CD4-positive, alpha-beta T cell treated with Interleukin-1 beta for 1 hour (primary cell): ENCODE measurements at places on chromosomes 1 and 21.

GRCh38 chr1:226123591-226124471 lies 61.3 kb downstream of the H3-3A start:
- DNase-seq: no peak

DNA sequence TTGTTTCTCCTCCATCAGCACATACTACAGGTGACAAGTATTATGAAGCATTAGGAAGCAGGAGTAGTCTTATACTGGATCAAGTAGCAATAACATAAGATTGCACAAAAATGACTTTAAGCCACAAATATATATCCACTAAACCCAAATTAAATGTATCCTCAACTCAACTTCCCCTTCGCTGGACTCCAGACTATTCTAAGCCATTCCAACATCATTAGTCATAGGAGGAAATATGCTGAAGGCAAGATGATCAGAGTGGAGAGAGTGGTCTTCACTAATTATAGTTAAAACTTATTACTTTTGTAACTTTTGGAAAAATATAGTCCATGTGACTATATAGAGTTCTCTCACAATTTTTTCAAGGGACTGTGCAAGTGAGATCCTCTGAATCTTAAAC lies 390.7 kb upstream of the ZP4 start:
- no peak for DNase-seq

GRCh38 chr1:203726417-203726867 lies 38.5 kb upstream of the LAX1 start:
- no peak for DNase-seq

DNA sequence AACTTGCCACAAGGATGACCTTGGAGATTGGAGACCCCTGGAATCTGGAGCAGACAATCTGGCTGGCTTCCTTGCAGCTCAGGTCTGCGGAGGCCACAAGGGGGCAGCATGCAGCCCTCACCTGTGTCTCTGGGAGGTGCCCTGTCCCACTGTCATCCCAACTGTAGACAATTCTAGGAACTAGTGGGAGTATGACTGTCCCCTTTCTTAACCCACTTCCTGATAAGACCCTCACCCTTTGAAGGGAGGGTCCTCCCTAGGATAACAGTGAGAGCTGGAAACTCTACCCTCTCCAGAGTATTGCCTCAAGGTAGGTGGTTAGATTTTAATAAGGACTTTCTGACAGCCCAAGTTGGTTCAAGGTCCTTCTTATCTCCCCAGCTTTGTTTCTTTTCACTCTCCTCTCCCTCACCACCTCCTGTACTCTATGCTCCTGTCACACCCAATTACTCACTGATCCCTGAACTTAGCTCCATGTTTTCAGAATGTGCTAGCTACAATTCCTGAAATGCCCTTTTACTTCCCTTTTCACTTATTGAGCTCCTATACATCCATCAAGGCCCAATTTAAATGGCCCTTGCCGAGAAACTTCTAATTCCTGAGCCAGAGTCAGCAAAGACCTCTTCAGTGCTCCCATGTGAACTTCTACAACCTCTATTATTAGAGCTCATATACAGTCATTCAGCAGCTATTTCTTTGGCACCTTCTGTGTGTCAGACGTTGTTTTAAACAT lies 9.2 kb upstream of the KCNQ4 start:
- peak; percentile 58 for DNase-seq

DNA sequence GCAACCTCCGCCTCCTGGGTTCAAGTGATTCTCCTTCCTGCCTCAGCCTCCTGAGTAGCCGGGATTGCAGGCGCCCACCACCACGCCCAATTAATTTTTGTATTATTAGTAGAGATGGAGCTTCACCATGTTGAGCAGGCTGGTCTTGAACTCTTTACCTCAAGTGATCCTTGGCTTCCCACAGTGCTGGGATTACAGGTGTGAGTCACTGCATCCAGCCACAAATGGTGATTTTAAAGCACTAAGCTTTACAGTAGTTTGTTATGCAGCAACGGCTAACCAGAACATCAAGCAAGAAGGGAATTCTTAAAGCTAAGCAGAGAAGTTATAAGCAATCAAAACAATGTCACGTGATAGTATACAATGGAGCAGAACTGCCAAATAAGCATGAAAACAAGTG lies 65.7 kb downstream of the NVL start:
- DNase-seq: no peak

- DNase-seq: peak; percentile 31
Measured at GRCh38 chr1:225996946-225997545, 2.1 kb downstream of the SDE2 start.

DNA sequence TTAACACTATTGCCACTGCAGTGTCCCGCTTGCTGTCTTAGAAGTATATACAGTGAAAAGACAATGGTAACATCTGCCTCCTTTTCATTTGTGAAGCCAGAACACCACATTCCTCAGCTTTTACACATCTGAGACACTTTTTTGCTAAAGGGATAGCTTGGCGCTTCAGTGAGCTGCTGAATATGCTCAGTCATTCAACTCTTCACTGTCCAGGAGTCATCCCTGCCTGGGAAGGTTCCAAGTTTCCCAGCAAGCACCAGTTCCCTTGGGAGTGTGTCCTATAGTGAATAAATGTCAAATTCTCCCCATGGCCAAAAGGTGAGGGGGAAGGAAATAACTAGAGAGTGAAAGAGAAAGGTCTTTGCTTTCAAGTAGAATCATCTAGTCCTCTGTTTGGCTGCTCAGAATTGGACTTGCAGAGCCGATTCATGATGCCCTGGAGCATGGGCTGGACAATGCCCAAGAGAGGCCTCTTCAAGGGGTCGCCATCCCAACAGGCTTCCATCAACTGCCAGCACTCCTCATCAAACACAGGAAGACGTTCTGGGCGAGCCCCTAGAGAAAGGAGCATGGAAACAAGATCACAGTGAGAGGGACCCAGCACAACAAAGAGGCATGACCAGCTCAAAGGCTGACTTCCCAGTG lies 25.5 kb upstream of the RBBP5 start:
- no peak for DNase-seq

DNA sequence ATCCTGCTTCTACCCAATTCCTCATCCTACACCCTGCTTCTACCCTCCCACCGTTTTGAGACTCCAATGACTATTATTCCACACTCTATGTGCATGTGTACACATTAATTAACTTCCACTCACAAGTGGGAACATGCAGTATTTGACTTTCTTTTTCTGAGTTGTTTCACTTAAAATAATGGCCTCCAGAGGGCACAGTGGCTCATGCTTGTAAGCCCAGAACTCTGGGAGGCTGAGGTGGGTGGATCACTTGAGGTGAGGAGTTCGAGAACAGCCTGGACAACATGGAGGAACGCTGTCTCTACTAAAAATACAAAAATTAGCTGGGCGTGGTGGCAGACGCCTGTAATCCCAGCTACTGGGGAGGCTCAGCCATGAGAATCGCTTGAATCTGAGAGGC lies 464.8 kb downstream of the PTBP2 start:
- DNase-seq: no peak

DNA sequence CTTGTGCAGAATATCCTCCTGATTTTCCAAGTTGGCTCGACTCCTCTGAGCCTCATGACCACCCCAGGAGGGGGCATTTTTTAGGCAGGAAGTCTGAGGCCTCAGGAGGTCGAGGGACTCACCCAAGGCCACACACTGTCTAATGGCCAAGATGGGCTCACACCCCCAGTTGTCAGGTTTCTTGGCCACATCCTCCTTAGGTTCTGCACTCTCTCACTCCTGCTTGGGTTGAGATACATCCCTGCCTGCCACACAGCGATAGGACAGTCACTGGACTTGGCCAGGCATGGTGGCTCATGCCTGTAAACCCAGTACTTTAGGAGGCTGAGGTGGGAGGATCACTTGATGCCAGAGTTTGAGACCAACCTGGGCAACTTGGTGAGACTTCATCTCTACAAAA lies 4.6 kb downstream of the CA6 start:
- no peak for DNase-seq
